ENCODE measurements at places on chromosomes 5 and 9.
A peak's percentile ranks its signal among the peaks of the same experiment; 100 is the strongest.

- DNase-seq = no peak
These were observed 182.0 kb downstream of the GRIA1 start for GRCh38 chr5:153672347-153673090.

- DNase-seq = no peak
These were observed 13.6 kb upstream of the GARNL3 start for GRCh38 chr9:127250896-127251391.

DNA sequence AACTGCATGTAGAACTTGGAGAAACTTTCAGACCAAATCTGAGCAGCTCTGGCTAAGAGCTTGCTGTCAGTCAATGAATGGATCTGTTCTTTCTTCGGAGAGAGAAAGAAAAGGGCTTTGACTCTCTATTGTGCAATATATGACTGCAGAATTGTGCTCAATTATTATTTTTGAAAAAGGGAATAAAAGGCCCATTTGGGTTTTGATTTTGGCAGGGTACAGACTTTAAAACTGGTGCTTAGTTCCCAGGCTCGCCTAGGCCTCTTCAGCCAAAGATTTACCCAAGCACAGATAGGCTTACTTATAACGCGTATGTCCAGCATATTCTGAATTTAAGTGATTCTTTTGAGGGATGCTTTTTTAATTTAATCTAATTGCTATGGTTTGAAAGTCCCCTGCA, 59.3 kb downstream of the RETREG1 start:
- DNase-seq = no peak

- no peak for DNase-seq
These were observed 3.6 kb downstream of the PSMD5 start for GRCh38 chr9:120839146-120839545.

DNA sequence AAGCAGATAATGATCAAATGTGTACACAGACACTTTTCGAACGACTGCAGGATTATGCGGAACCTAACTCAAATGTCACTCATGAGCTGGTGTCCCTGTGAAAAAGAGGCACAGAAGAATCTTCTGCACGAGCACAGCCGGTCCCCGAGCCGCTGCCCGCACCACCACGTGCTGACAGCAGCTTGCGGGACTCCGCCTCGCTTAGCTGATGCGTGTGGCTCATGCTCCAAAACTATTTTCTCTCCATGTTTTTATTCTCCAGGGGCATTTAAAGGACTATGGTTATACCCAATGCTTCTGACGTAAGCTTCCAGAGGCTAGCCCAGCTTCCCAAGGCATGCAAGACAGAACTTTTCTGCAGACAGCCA, 9.5 kb downstream of the SEC16A start:
- no peak for DNase-seq

- no peak for DNase-seq
These were observed 47.2 kb downstream of the GPBP1 start for GRCh38 chr5:57221049-57221568.

- no peak for DNase-seq
These were observed 79.0 kb downstream of the MRPS30 start for GRCh38 chr5:44887722-44888121.

DNA sequence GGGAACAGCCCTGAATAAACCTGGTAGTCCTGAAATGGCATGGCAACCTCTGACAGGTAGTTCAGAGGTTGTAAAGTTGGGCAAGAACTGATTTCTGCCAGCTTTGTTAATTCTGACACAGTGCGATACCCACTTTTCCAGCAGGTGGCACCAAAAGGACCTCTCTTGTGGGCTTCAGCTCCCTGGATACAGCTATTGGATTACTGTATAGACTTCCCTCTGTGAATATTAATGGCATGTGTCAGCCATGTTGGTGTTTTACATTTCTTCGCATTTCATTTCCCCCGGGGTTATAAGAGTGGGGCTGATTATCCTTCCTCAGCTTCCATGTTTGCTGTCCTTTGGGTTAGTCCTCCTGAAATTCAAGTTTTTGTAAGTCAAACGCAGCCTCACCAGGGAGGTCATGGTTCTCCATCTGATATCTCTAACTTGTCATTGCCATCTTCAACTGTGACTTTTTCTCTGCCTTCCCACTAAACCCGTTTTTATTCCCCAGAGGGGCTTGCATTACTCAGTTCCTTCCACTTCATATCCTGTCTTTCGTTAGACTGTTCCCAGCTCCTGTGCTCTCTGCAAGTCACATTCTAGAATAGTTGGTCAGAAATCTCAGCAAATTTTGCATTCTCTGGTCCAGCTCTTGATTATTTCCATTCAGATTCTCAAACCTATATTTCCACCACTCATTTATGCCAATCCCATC, 135.6 kb downstream of the LIFR start:
- DNase-seq = peak; percentile 5

All from stimulated activated CD4-positive, alpha-beta T cell treated with anti-CD3 and anti-CD28 coated beads, Interleukin-12 subunit alpha, Interleukin-12 subunit beta, amount 100 ng/mL, for 4 hours (primary cell).